Stomach (tissue), 19 donors: ENCODE measurements at places on chromosomes 7 and 10. TPM values are rescaled to one million over a fixed set of nuclear protein-coding genes. Genes with fewer than 3 reads are reported as not detected.

DNA sequence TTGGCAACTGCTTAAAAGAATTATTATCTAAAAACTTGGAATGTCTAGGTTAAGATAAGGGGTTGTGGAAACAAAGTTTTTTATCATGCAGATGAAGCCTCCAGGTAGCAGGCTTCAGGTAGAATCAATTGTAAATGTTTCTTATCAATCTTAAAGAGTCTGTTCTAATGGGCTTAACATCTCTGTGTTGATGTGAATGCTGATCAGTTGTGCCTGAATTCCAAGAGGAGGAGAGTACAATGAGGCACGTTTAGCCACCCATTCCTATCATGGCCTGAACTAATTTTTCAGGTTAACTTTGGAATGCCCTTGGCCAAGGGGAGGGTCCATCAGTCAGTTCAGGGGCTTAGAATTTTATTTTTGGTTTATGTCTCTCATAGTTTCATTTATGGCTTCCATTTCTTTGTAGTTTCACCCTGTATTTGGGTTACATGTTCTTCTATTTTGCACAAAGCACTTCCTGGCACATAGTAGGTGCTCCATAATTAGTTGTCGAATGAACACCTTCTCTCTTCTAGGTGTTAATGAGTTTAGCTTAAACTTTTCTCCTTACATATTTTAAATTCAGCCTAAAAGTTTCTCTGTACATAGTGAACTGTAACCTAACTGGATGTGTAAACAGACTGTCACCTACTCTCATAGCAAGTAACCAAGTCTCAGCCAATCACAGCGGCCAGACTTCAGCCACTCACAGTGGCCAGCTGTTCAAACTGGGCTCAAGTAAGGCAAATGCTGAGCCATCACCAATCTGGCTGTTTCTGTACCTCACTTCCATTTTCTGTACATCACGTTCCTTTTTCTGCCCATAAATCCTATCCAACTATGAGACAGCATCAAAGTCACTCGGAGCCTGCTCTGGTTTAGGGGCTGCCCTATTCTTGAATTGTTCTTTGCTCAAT lies 34.7 kb downstream of the ALOX5 start:
- no peaks in the 10 kb centered on the region for H3K27me3 ChIP-seq
- DNase-seq, result no peak
- H3K4me3 ChIP-seq, result no peak overlapping the region
- peak overlapping the region; percentile 7 for H3K27ac ChIP-seq

OGA gene
- polyA plus RNA-seq, result 41.7 TPM

- H3K36me3 ChIP-seq, result no peaks in the 10 kb centered on the region
- H3K4me1 ChIP-seq, result peaks cover 12% of the 10 kb centered on the region
- no peaks in the 10 kb centered on the region for H3K27me3 ChIP-seq
- no peak overlapping the region for H3K27ac ChIP-seq
- DNase-seq, result no peak
Measured at GRCh38 chr10:13769946-13770345, 183.2 kb downstream of the PRPF18 start.

GRCh38 chr10:110378006-110378405 lies 73.3 kb upstream of the SMNDC1 start:
- no peak overlapping the region for H3K4me3 ChIP-seq
- no peaks in the 10 kb centered on the region for H3K36me3 ChIP-seq
- H3K4me1 ChIP-seq, result no peaks in the 10 kb centered on the region
- DNase-seq, result no peak
- H3K27ac ChIP-seq, result no peak overlapping the region

DNA sequence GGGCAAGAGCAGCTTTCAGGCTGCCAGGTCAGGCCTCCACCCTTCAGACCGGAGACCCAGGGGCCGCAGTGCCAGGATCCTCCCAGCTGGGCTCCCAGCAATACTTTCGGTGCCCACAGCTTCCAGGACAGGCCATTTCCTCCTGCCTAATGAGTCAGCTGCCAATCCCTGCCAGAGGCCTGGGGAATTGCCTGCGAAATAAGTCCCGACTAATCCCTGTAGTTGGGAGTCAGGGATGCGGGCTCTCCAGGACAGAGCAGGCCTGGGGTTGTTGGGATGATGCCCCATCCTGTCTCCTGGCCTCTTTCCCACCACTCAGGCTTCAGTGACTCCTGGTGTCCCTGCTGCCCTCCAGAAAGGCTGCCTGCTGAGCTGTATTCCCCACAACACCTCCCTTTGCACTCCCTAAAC lies 143.5 kb upstream of the UNC5B start:
- H3K4me1 ChIP-seq, result no peaks in the 10 kb centered on the region
- no peaks in the 10 kb centered on the region for H3K27me3 ChIP-seq
- no peak for DNase-seq
- H3K4me3 ChIP-seq, result no peak overlapping the region
- H3K27ac ChIP-seq, result no peak overlapping the region
